ENCODE measurements at places on chromosomes 6 and 20. TPM values are rescaled to one million over a fixed set of nuclear protein-coding genes. Genes with fewer than 3 reads are reported as not detected.

DNA sequence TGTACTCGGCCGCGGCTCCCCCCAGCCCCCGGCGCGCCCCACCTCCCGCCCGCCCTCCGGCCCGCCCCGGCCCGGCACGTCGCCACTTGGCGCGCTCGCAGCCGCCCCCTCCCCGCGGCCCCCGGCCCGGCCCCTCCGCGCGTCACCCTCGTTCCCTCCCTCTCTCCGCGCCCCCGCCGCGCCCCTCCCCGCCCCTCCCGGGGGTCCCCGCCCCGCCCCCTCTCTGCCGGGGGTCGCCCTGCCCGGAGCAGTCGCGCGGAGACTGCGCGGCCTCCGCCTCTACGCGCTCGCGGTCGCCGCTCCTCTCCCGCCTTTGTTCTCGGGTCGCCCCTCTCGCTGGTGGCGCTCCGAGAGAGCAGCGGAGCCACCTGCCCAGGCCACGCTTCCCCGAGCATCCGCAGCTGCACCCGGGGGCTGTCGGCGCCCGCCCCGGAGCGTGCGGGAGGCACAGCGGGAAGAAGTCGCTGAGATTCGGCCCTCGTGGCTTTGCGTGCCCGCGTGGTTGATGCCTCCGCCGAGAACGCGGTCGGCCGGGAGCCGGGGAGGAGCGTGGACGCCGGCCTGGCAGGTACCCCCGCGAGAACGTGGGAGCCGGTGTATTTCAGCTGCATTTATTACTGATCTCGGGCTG is at the start of gene PHF10:
Gene PHF10, minus strand, starts transcription at position 7 of the 631 bp plus-strand sequence. CDS start 569 bp downstream, outside the sequence.
- peak; percentile 59 for DNase-seq

DNA sequence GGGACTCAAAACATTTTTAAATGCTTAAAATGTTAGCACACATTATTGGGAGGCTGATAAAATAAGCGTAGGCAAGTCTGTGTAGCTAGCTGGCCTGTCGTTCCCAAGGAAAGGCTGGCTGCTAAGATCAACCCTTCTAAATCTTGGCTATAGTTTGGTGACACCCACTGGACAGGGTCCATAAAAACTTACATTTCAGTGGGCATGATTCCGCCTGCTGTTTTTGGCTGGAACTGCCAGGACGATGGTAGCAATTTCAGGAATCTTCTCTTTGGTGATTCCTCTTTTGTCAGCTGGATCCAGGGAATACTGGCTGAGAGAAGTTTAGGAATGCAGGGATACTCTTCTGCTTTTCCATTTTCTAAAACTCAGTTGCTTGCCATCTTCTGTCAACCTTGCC is 162.2 kb downstream of the NKAIN2 start:
- DNase-seq, result no peak

DNA sequence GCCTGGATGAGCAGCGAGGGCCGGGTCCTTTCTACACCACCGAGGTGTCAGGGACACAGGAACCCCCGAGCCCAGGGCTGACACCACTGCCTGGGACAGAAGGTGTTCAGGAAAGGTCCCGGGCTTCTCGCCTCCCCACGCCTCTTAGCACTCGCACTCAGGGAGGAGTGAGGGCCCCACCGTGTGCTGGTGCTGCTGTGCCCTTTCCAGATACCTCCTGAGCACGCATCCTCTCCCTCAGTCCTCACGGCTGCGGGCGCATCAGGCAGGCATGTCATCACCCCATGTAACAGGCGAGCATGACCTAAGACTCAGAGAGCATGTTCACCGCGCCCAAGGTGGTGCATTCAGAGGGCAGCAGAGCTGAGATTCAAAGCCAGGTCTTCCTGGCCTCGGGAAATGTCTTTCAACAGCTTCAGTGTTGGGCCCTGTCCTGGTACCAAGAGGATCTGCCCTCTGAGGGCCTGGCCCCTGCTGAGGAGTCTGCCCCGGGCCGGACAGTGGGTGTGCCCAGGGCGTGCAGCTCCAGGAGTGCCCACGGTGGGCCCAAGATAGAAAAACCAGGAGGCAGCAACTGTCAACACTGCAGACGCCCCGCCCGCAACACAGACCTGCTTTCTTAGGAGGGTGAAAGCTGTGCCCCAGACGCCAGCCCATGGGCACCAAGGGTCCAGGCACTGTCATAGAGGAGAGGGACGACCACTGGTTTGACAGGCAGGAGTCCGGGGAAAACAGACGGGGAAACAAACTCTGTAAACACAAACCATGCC is 29.2 kb downstream of the TGM2 start:
- DNase-seq, result no peak

- DNase-seq, result no peak
Observed at GRCh38 chr6:166194914-166195859, 27.5 kb upstream of the TBXT start.

DNA sequence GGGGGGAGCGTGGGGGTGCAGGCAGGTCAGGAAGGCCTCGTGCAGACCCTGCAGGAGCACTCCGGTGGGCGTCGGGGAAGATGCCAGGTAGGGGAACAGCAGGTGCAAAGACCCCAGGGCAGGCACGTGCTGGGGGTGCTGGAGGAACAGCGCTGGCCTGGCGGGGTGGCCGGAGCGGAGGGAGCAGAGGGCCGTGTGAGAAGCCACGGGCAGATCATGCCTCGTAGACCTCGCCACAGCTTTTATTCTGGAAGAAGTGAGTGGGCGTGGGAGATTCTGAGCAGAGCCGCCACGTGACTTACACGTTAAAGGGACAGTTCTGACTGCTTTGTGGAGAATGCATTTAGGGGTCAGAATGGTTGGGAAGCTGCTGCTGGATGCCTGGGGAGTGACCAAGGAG is 9.3 kb downstream of the NTSR1 start:
- no peak for DNase-seq

GRCh38 chr20:46739431-46740213 is 30.2 kb downstream of the SLC2A10 start:
- no peak for DNase-seq

DNA sequence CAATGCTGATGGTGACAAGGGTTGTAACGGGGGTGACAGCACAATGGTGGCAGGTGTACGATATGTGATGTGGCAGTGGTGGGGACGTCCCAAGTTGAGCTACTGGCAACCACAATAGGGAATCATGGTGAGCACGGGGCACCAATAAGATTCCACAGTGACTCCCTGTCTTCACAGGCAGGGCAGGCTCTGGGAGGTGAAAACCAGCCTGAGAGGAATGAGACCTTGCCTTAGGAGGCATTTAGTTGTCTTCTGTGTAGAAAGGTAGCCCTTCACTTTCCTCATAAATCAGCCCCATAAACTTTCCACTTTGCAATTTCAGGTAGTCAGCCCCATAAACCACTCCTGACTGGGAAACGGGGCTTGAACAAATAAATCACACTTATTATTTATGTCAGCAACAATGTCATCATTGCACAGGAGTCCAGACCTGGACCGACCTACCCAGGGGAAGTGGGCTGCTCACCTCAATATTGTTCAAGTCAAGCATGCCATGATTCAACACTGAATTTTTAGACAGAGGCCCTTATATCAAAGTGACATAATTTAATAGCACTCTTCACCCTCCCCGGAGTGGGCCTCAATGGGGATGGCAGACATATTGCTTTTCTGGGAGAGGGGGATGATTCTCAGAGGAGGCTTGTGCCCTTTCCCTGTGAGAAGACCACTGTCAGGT is 150.8 kb downstream of the CDC5L start:
- no peak for DNase-seq

- DNase-seq, result no peak
Observed at GRCh38 chr6:155847711-155848110, 392.1 kb upstream of the NOX3 start.

DNA sequence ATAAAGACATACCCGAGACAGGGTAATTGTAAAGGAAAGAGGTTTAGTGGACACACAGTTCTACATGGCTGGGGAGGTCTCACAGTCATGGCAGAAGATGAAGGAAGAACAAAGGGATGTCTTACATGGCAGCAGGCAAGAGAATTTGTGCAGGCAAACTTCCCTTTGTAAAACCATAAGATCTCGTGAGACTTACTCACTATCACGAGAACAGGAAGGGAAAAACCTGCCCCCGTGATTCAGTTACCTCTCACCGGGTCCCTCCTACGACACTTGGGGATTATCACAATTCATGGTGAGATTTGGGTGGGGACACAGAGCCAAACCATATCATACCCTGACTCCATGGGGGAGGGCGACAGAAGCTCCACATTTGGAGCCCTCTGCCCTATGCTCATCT is 7.4 kb upstream of the VAPB start:
- no peak for DNase-seq

GRCh38 chr6:161191007-161191406 is 82.9 kb downstream of the AGPAT4 start:
- no peak for DNase-seq

DNA sequence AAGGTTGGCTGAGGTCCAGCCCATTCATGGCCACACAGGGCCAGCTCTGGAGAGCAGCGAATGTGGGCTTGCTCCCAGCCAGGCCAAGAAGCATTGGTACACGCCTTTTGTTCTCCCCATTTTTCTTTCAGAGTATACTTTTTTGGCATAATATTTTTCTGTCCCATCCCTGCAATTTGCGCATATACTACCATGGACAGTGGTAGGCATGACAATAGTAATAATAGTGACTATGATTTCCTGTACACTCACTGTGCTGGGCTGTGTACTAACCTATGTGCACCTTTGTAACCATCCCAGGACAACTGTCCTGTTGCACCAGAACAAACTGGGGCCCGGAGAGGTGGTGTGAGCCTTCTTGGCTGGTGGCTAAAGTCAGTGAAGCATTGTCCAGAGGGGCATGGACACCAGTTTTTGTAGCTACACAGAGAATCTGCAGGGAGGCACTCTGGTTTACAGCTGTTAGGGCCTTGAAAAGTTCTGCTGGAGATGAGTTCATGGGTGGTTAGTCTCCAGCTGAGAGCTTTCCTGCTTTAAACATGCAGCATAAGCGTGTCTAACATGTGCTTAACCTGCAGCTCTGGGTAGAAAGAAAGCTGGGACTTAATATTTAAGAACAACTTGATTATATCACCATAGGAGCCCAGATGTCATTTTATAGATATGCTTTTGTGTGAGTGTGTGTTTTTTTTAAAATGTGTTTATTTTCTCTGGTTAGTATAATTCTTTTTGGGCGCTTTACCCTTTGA is 38.2 kb downstream of the DTD1 start:
- DNase-seq, result no peak

The ID1 gene
- total RNA-seq, result 1.3 TPM

The COL9A1 gene
- not detected for total RNA-seq

- DNase-seq, result no peak
Observed at GRCh38 chr20:38046572-38046971, 13.0 kb downstream of the RPRD1B start.

The KIF25 gene
- not detected for total RNA-seq

The E2F3 gene
- total RNA-seq, result 45.2 TPM

- peak; percentile 95 for DNase-seq
Observed at GRCh38 chr20:57709823-57710799, at the start of gene PMEPA1. TSS of gene PMEPA1 (minus strand) at chr20:57710015. CDS start at chr20:57709582, 433 bp downstream.

GRCh38 chr6:27728442-27728841 is 183.8 kb downstream of the OR2B2 start:
- DNase-seq, result no peak

DNA sequence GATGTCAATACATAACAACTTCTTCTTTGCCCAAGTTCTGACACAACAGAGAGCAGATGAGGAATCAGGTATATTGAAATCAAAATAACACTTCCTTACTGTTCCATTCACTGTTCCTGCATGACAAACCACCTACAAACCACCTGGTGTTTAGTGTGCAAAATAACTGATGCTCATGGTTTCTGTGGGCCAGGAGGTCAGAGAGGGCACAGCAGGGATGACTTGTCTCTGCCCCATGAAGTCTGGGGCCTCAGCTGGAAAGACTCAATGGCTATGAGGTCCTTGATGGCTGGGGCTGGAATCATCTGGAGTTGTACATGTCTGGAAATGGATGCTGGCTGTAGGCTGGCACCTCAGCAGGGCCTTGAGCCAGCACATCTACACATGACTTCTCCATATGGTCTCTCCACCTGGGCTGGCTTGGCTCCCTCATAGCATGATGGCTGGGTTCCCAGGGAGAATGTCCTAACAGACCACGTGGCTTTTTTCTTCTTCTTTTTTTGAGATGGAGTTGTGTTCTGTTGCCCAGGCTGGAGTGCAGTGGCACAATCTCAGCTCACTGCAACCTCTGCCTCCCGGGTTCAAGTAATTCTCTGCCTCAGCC is 7.4 kb upstream of the COX4I2 start:
- DNase-seq, result no peak

The TRIM40 gene
- not detected for total RNA-seq

- no peak for DNase-seq
Observed at GRCh38 chr20:57947421-57948179, 237.8 kb upstream of the PMEPA1 start.

The CRISP2 gene
- total RNA-seq, result not detected

The GRM1 gene
- not detected for total RNA-seq

The SEMG1 gene
- total RNA-seq, result not detected

GRCh38 chr20:33178726-33179125 is 10.8 kb downstream of the BPIFA2 start:
- no peak for DNase-seq

DNA sequence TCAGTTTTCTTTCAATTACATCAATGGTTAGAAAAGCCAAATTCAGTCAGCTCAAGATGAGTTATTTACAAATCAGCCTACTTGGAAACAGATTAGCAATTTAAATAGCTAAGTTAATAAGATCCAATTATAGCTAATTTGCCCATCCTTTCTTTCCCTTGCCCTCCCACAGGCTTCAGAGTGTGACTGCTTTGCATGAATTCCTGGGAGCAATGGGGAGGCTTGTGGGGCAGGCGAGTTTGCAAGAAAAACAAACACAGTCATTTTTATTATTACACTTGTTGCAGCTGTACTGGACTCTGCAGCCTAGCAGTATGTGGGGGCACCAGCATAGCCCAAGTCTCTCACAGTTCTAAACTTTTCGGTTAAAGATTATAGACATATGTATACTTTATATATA is 219.0 kb downstream of the NKAIN2 start:
- DNase-seq, result no peak

DNA sequence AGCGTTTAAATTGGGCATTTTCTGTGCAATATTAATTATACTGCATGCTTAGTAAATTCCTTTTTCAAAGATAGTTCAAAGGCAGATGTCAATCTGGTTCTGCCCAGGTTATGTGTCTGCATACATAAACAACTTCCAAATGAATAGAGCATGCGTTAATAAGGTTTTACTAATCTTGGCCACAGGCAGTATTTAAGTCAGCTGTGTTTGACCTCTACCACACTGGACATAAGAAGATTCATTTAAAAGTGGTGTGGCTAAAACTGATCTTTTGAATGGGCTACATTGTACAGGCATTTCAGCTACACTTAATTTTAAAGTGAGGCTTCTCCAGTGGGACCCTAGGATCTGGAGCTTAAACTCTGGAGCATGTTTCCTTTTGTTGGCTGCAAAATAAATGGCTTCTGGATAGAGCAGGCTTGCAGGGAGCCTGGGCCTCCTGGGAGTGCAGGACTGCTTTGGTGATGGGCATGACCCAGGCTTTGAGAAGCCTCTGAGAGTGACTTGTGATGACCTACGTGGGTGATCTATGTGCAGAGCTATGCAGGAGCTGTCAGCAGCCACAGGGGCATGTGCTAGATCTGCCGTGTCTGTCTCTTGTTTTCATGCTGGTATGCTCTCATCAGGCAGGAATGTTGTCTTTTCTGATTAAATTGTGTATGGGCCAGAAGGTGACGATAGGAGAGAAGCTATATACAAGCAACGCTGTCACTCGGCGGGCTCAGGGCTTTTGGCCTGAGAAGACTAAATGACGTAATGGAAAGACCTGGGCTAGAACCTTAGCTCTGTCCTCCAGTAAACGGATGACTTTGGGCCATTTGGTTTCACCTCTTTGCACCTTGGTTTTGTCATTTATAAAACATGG is 331.2 kb downstream of the QKI start:
- no peak for DNase-seq

The ADGB gene
- not detected for total RNA-seq

Data from naive thymus-derived CD8-positive, alpha-beta T cell (primary cell).